ENCODE measurements at places on chromosomes 7 and 10.

- DNase-seq, result no peak
These were observed 4.7 kb upstream of the NRF1 start for GRCh38 chr7:129606803-129607202.

GRCh38 chr7:132347858-132348257, 228.4 kb downstream of the PLXNA4 start:
- DNase-seq, result no peak

DNA sequence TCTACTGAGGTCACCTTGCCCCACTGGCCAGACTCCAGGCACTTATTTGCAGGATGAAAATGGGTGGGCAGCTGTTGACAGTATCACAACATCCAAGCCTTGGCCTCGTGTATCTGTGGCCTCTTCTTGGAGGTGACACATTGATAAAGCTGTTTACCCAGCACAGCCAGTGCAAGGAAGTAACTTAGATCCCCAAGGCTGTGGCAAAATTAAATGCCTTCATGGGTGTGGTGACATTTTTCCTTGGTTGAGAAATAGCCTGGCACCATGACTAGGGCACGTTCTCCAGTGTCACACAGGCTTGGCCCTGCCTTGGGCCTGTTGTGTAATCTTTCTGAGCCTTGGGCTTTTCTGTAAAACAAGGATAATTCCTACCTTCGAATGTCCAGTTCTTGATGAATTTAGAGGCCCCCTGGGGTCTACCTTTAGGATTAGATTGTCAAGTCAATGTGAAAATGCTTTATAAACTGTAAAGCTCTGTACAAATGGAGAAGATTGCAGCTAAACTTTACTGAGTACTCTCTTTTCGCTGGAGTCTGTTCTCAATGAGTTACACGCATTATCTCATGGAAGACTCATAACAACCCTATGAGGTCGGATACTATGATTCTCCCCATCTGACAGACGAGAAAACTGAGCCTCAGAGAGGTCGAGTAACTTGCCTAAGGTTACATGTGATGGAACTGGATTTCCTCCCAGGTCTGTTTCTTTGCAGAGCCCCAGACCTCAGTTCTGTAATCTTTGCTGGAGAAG, 46.7 kb upstream of the LOXL4 start:
- DNase-seq, result no peak

- DNase-seq, result no peak
These were observed 83.6 kb downstream of the PROSER2 start for GRCh38 chr10:11906714-11907113.

GRCh38 chr10:97664282-97664850, 22.7 kb downstream of the AVPI1 start:
- no peak for DNase-seq

- DNase-seq, result no peak
These were observed 1057.5 kb downstream of the GATA3 start for GRCh38 chr10:9111976-9112375.

DNA sequence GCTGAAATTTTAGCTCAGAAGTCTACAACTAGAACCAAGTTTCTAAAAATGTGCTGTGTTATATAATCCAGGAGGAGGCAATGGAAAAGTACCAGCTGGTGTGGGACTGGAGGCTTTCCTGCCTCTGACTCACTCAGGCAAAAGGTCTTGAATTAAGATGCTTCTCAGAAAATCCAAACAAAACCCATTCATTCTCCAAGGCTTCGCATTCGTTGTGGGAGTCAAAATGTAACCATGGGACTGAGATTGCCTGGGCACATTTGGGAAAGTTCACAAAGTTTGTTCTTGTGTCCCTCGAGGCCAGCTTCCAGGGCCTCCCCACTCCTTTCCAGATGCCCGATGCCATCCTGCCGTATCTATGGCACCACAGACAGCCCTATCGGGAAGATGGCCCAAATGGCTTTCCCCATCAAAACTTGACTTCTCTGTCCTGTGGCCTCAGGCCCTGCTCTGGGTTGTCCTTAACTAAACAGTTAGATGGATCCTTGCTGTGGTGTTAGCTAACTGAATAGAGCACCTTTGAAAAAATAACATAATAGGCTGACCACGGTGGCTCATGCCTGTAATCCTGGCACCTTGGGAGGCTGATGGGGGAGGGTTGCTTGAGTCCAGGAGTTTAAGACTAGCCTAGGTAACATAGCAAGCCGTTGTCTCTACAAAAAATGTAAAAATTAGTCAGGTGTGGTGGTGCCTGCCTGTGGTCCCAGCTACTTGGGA, 180.5 kb downstream of the PFKFB3 start:
- no peak for DNase-seq

Data from activated CD4-positive, alpha-beta T cell treated with anti-CD3 and anti-CD28 coated beads for 4 hours (primary cell).